A549 treated with CpdA at 1 μM for 4 hours (cell line): ENCODE measurements at places on chromosomes 5 and 9. TPM values are rescaled to one million over a fixed set of nuclear protein-coding genes. Genes with fewer than 3 reads are reported as not detected.

Gene GFI1B
- total RNA-seq = 0.07 TPM in 1 of 5 replicates, not detected in the others

Gene PCDHB13
- 0.02 to 0.08 TPM (median 0.07 TPM) in 5 replicates for total RNA-seq

Gene LCN10
- total RNA-seq = not detected in 5 replicates

Gene OR1Q1
- total RNA-seq = 0.06 TPM in 1 of 5 replicates, not detected in the others

Gene TXNDC8
- total RNA-seq = not detected in 5 replicates

Gene DMRTA1
- total RNA-seq = 0.89 to 1.1 TPM (median 0.98 TPM) in 5 replicates

Gene PIGO
- 37.3 to 53.4 TPM (median 48.5 TPM) in 5 replicates for total RNA-seq

Gene OBP2B
- total RNA-seq = not detected in 5 replicates

Gene PCDHA11
- 0.12 to 0.43 TPM (median 0.18 TPM) in 5 replicates for total RNA-seq

Gene PCDHA9
- not detected in 5 replicates for total RNA-seq

Gene PDLIM7
- total RNA-seq = 75.2 to 112 TPM (median 99.1 TPM) in 5 replicates

Gene TGFBI
- 1,442 to 2,234 TPM (median 1,874 TPM) in 5 replicates for total RNA-seq

Gene DAB2
- total RNA-seq = 10.6 to 13.9 TPM (median 11.5 TPM) in 5 replicates

Gene MIGA2
- total RNA-seq = 11.7 to 15.6 TPM (median 13.5 TPM) in 5 replicates

Gene ADRA1B
- total RNA-seq = 7.5 to 10.2 TPM (median 9.9 TPM) in 5 replicates

Gene MEGF10
- not detected in 5 replicates for total RNA-seq

Gene PDE6A
- total RNA-seq = 0.08 to 0.26 TPM (median 0.12 TPM) in 5 replicates

Gene NR5A1
- total RNA-seq = 0.08 TPM in 1 of 5 replicates, not detected in the others

Gene SPATA6L
- 1.6 to 2.6 TPM (median 2.0 TPM) in 5 replicates for total RNA-seq

Gene CAMLG
- total RNA-seq = 25.1 to 30.1 TPM (median 26.9 TPM) in 5 replicates

Gene WDR36
- 12.5 to 19.4 TPM (median 15.3 TPM) in 5 replicates for total RNA-seq

Gene HAVCR1
- 26.6 to 46.6 TPM (median 37.2 TPM) in 5 replicates for total RNA-seq

Gene ZNF622
- 43.1 to 50.3 TPM (median 46.2 TPM) in 5 replicates for total RNA-seq

Gene PHF24
- total RNA-seq = 0.06 to 0.26 TPM (median 0.16 TPM) in 5 replicates

Gene C5orf58
- total RNA-seq = not detected in 5 replicates

Gene GPR151
- not detected in 5 replicates for total RNA-seq

Gene PCDHGA1
- 0.27 to 0.49 TPM (median 0.31 TPM) in 5 replicates for total RNA-seq

Gene SLC6A7
- total RNA-seq = 0.01 to 0.07 TPM in 2 of 5 replicates, not detected in the others

Gene NUDT2
- 22.5 to 27.6 TPM (median 24.8 TPM) in 5 replicates for total RNA-seq

Gene SPINK7
- not detected in 5 replicates for total RNA-seq

Gene C5orf52
- total RNA-seq = not detected in 5 replicates

Gene SSNA1
- total RNA-seq = 88.4 to 157 TPM (median 143 TPM) in 5 replicates

Gene EGR1
- total RNA-seq = 7.3 to 12.6 TPM (median 11.2 TPM) in 5 replicates
